ENCODE measurements at places on chromosomes 16 and 17.
A peak's percentile ranks its signal among the peaks of the same experiment; 100 is the strongest.

DNA sequence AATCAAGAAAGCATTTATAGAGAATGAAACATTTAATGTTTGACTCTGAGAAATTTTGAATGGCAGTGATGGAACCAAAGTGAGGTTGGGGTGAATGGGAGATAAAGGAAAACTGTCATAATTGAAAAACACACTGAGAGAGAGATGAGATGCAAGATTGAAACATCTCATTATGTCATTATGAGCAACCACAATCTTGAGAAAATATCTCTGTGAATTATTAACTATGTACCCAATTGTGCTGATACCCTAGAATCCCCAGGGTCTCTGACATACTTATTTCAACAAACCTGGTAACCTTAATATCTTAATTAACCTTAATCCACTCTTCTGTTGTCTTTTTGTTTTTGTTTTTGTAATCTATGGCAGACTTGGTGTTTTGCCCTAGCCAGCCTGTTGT is 143.5 kb upstream of the HLF start:
- DNase-seq = no peak

GRCh38 chr16:57376313-57376818 is 4.1 kb downstream of the CX3CL1 start:
- no peak for DNase-seq

DNA sequence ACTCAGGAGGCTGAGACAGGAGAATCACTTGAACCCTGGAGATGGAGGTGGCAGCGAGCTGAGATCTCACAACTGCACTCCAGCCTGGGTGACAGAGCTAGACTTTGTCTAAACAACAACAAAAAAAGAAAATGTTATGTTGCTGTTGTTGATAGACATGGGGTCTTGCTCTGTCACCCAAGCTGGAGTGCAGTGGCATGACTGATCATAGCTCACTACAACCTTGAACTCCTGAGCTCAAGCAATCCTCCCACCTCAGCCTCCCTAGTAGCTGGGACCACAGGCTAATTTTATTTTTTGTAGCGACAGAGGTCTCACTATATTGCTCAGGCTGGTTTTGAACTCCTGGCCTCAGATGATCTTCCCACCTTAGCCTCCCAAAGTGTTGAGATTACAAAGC is 20.0 kb downstream of the FBXO47 start:
- no peak for DNase-seq

- DNase-seq = no peak
Observed at GRCh38 chr16:50763211-50763610, 21.3 kb downstream of the CYLD start.

GRCh38 chr16:50495673-50496072 is 52.5 kb upstream of the NKD1 start:
- no peak for DNase-seq

GRCh38 chr17:38872027-38872511 is 2.2 kb downstream of the LASP1 start:
- no peak for DNase-seq

DNA sequence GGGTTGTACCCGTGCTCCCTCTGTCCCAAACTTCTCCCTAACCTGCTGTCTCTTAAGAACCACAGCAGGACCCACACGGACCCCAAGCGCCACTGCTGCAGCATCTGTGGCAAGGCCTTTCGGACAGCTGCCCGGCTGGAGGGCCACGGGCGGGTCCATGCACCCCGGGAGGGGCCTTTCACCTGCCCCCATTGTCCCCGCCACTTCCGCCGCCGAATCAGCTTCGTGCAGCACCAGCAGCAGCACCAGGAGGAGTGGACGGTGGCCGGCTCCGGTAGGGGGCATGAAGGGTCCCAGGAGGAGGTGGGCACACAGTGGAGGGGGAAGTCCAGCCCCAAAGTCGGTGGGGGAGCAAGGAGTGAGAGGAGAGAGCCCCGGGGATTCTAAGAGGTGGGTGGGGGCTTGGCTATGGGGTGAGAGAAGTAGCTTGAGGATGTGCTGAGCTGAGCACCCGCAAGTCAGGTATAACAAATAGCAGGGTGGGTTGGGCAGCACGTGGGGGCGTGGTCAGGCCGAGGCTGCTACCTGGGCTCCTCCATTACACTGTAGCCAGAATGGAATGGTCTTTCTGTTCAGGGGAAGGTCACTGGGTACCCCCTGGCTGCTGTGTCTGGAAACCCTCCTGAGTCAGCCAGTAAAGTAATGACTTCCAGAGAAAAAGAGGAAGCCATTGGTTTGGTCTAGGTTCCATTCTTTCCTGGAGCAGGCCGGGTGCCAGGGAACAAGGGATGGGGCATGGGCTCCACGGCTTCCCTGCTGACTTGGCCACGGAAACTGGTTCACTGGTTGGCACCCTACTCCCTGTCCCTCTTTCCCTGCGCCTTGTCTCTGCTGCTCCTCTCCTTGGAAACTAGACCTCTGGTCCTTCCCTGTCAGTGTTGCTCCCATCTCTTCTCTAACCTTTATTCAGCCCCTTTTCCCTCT is 7.1 kb downstream of the PRSS53 start:
- no peak for DNase-seq

DNA sequence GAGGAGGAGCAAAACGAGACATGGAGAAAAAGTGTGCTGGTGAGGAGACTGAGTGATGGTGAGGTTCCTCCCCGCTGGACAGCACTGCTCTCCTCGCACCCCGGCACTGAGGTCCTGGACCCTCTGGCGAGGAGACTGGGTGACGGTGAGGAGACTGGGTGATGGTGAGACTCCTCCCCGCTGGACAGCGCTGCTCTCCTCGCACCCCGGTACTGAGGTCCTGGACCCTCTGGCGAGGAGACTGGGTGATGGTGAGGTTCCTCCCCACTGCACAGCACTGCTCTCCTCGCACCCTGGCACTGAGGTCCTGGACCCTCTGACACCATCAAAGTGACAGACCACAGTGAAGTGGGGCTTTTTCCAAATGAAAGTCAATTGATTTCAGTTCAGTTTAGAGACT is 10.9 kb downstream of the PITPNA start:
- no peak for DNase-seq

DNA sequence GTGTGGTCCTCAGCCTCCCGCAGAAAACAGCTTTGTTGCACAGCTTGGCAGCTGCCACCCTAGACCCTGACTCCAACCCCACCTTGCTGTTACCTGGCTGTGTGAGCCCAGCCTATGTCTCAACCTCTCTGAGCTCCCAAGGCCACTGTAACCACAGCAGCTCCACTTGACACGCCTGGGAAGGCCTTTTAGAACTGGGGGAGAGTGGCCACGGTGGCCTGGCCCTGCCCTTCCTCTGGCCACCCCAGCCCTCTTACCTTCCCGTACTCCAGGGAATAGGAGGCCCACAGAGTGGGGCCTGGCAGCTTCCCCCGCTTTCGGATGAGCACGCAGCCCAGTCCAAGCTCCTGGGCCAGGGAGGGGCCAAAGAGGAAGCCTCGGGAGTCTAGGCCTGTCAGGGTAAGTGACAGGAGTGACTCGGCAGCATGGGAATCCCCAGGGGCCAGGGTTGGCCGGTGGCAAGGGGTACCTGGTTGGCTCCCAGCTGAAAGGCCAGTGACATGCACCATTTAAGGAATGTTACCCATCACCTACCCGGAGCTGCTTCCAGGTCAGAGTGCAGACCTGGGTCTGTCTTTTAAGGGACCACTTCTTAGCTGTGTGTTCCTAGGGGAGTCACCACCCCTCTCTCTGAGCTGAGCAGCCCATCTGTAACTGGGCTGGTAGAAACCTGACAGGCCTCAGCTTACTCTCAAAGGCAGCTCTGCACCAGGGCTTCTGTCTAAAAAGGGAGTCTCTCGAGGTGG is 1.4 kb downstream of the APRT start:
- DNase-seq = no peak

DNA sequence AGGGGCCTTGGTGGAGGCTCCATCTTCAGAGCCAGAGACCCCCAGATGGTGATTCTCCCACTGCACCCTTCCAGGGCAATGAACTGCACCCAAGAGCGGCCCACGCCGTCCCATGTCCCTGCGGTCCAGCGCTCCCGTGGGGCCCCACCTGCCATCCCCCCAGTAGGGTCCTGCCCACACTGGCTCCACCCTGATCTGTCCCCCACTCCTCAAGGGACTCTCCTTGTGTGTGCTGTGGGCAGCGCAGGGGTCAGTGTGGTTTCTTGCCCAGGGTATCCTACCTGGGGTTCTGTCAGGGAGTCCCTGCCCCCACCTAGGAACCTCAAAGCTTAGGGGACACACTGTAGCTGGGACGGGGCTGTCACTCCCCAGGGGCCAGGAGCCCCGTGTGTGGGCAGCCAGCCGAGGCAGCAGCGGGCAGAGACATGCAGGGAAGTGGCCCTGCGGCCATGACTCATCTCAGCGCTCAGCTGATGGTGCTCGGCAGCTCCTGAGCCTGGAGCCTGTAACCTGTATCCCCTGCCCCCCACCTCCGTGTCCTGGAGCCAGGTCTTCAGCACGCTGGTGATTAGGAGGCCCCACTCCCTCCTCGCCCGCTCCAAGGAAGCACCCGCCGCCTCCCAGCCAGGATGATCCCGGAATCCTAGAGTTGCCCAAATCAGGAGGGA is 35.7 kb upstream of the SSTR5 start:
- no peak for DNase-seq

DNA sequence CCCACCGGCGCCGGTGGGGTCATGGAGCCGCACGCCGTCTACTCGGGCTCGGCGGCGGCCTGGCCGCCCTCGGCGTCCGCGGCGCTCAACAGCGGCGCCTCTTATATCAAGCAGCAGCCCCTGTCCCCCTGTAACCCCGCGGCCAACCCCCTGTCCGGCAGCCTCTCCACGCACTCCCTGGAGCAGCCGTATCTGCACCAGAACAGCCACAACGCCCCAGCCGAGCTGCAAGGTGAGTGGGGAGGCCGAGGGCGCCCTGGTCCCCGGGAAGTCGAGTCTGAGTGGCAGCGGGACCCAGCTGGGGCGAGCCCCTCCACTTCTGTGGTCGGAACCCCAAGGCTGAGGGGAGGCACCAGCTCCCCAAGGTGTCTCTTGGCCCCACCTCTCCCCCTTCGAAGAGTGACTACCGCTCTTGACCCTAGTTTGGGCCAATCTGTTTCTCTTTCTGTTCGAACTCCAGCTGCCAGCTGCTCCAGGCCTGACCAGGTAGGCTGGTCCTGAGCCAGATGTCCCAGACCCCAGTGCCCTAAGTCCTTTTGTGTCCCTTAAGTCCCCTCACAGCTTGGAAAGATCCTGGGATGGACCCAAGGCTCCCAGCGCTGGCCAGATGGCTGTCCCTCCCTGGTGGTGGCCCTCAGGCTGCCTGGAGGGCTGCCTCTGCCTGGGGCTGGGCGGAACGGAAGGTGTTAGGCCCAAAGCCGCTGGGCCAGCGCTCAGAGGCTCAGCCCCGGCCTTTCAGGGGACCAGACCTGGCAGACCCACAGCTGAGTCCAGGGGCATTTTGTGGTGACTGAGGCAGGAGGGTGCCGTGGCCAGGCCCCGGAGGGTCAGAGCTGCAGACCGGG is 1.2 kb downstream of the FOXF1 start:
- no peak for DNase-seq

- DNase-seq = no peak
Observed at GRCh38 chr17:49439305-49439672, 24.6 kb upstream of the PHB1 start.

DNA sequence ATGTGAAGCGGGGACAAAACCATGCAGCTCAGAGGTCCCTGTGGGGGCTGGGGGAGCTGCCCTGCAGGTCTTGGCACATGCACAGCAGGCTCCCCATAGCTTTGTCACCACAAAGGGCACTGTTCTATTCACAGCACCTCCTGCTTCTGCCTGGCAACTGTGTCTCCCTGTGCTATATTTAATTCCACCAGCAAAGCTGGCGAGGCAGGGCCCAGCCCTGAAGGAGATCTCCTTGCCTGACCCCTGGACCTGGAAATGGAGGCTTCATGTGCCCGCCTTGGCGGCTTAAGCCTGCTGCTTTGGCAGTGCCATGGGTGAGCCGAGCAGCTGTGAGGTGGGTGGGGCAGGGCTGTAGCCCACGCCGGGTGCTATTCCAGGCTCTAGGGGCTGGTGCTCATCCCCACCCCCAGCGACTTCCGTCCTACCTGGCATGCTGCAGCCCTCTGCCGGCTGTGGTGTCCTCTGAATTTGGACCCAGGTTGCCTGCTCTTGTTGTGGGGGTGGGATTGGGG is 6.8 kb downstream of the LDHD start:
- DNase-seq = no peak

- no peak for DNase-seq
Observed at GRCh38 chr16:3963203-3963602, 82.7 kb upstream of the CREBBP start.

GRCh38 chr16:85525420-85526184 is 87.5 kb upstream of the GSE1 start:
- no peak for DNase-seq

DNA sequence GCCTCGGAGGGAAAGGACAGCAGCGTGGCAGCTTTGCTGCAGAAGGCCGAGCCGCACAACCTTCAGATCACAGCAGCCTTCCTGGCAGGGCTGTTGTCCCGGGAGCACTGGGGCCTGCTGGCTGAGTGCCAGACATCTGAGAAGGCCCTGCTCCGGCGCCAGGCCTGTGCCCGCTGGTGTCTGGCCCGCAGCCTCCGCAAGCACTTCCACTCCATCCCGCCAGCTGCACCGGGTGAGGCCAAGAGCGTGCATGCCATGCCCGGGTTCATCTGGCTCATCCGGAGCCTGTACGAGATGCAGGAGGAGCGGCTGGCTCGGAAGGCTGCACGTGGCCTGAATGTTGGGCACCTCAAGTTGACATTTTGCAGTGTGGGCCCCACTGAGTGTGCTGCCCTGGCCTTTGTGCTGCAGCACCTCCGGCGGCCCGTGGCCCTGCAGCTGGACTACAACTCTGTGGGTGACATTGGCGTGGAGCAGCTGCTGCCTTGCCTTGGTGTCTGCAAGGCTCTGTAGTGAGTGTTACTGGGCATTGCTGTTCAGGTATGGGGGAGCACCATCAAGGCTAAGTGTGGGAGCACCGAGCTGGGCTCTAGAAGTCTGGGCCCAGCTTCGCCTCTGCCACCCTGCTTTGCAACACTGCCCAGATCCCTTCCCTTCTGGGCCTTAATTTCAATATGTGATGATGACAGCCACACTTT is 18.6 kb downstream of the NOD2 start:
- no peak for DNase-seq

- DNase-seq = no peak
Observed at GRCh38 chr17:76076765-76077583, 2.0 kb upstream of the ZACN start.

- no peak for DNase-seq
Observed at GRCh38 chr16:23330583-23331249, 28.6 kb downstream of the SCNN1B start.

- no peak for DNase-seq
Observed at GRCh38 chr17:83200751-83201150, 121.3 kb downstream of the METRNL start.

DNA sequence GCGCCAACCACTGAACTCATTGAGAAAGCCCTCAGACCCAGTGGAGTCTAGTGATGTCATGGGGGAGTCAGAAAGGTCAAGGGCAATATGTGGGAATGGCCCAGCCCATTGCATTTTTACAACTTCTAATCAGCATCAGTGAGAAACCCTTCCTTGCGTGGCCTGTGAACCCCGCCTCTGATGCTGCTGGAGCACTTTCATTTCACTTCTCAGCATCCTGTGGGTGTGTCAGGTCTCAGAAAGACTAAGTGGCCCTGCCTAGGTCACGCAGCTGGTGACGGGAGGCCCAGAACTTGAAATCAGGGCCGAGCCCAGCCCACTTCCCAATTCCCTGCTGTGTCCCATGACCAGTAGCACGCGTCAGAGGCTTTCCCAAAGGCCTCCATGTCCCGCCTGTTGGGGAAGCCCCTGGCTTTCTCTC is 6.1 kb downstream of the DNAI2 start:
- DNase-seq = peak; percentile 12

GRCh38 chr16:72783716-72784318 is 264.1 kb downstream of the ZFHX3 start:
- DNase-seq = no peak

Measured in stimulated activated CD4-positive, alpha-beta T cell treated with anti-CD3 and anti-CD28 coated beads, Interleukin-15, amount 100 ng/mL, for 1 hour (primary cell).